PC-3 (cell line): ENCODE measurements at places on chromosomes 11 and 22.
A peak's percentile ranks its signal among the peaks of the same experiment; 100 is the strongest.

DNA sequence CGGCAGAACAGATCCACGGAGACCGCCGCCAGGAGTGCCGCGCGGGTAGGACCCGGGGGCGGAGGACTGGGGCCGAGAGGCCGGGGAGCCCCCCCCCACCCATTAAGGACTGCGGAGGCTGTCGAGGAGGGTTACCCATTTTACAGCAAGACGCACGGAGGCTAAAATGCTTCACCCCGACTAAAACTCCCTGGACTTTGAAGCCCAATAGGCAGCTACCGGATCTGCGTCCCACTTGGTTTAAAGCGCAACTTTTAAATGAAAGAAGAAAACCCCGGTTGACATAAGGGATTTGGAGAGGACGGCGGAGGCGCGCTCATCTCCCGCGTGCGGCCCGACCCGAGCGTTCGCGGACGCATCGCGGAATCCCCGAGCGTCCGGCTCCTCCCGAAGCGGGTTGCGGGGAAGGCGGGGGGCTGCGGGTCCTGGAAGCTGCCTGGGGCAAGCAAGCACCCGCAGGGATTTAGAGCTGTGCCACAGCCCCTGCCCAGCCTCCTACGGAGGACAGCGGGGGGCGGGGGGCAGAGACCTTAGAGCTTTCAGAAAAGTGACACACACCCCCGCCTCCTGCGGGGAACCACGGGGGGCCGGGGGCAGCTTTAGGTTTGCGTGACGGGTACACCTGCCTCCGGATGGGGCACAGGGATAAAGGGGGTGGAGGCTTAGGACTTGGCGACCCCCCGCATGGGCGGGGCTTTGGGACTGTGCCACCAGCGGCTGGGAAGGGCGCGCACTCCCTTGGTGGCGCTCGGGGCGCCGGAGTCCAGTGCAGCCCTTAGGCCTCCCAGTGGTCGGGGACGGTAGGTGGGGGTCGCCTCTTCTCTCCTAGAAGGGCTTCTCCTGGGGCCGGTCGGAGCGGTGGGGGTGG, 760 bp upstream of the CELSR1 start:
- peak overlapping the region; percentile 81 for H3K4me3 ChIP-seq
- no peak overlapping the region; the same call in 1 of the 2 replicates for H3K27ac ChIP-seq
- H3K27me3 ChIP-seq = no peaks in the 10 kb centered on the region
- H3K4me1 ChIP-seq = peaks cover 21% of the 10 kb centered on the region
- no peaks in the 10 kb centered on the region for H3K36me3 ChIP-seq
- peak; percentile 37 for DNase-seq

- no peaks in the 10 kb centered on the region for H3K27me3 ChIP-seq
- peaks cover 64% of the 10 kb centered on the region for H3K4me1 ChIP-seq
- H3K36me3 ChIP-seq = peaks cover 45% of the 10 kb centered on the region
- no peak overlapping the region for H3K4me3 ChIP-seq
- peak overlapping the region; percentile 29; the same call in 1 of the 2 replicates for H3K27ac ChIP-seq
- no peak for DNase-seq
Observed at GRCh38 chr11:35163702-35164496, 24.9 kb downstream of the CD44 start.

GRCh38 chr11:10426475-10426874, 28.6 kb upstream of the AMPD3 start:
- no peaks in the 10 kb centered on the region for H3K36me3 ChIP-seq
- H3K4me3 ChIP-seq = no peak overlapping the region
- H3K27me3 ChIP-seq = no peaks in the 10 kb centered on the region
- no peak overlapping the region for H3K27ac ChIP-seq
- DNase-seq = no peak
- peaks cover 6% of the 10 kb centered on the region; the same call in 1 of the 2 replicates for H3K4me1 ChIP-seq

DNA sequence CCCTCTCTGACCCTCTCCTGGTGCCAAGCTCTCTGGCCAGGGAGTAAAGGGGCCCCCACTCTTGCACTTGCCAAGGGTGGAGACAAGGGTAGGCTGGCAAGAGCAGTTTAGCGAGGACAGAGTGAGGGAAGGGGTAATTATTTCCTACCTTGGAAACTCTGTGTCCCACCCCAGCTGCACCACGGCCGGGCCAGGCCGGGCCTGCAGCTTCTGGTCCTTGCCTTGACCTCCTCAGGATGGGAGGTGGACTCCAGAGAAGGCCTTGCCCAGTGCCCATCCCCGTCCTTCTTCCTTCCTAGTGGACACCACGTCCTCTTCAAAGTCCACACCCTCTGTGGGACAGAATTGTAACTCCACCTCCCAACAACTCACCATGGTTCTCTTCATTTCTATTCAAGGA, 18.4 kb upstream of the OSBPL5 start:
- no peaks in the 10 kb centered on the region for H3K36me3 ChIP-seq
- no peak overlapping the region for H3K4me3 ChIP-seq
- H3K27me3 ChIP-seq = no peaks in the 10 kb centered on the region
- H3K4me1 ChIP-seq = no peaks in the 10 kb centered on the region
- no peak overlapping the region for H3K27ac ChIP-seq

DNA sequence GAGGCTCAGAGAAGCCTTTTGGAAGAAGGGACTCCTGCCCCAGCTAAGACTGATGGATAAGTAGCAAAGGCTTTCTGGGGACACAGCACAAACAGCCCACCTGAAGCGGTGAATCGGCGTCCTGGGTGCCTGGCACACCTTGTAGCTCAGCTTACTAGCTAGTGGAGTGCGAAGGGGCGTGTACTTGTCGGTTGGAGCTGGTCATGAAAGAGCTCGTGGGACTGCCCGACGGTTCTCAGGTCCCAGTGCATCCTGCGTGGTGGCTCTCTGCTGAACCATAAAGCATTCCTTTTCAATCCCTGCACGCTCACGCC, 690 bp upstream of the UVRAG start:
- peak overlapping the region; percentile 81 for H3K4me3 ChIP-seq
- H3K27ac ChIP-seq = peak overlapping the region; percentile 64
- no peaks in the 10 kb centered on the region for H3K27me3 ChIP-seq
- no peaks in the 10 kb centered on the region for H3K36me3 ChIP-seq

GRCh38 chr22:39997939-39998726, 3.4 kb downstream of the FAM83F start:
- no peaks in the 10 kb centered on the region for H3K27me3 ChIP-seq
- H3K36me3 ChIP-seq = no peaks in the 10 kb centered on the region
- no peak overlapping the region for H3K27ac ChIP-seq
- H3K4me3 ChIP-seq = no peak overlapping the region; the same call in 1 of the 2 replicates
- peak; percentile 61 for DNase-seq
- peaks cover 28% of the 10 kb centered on the region for H3K4me1 ChIP-seq

- peaks cover 28% of the 10 kb centered on the region for H3K4me1 ChIP-seq
- no peak for DNase-seq
- H3K36me3 ChIP-seq = no peaks in the 10 kb centered on the region
- H3K27me3 ChIP-seq = no peaks in the 10 kb centered on the region
Observed at GRCh38 chr11:119726585-119727522, 2.1 kb downstream of the NECTIN1 start.

GRCh38 chr22:20430720-20431510, 6.7 kb downstream of the SCARF2 start:
- no peaks in the 10 kb centered on the region for H3K36me3 ChIP-seq
- H3K27me3 ChIP-seq = no peaks in the 10 kb centered on the region
- DNase-seq = peak; percentile 63
- H3K27ac ChIP-seq = no peak overlapping the region

DNA sequence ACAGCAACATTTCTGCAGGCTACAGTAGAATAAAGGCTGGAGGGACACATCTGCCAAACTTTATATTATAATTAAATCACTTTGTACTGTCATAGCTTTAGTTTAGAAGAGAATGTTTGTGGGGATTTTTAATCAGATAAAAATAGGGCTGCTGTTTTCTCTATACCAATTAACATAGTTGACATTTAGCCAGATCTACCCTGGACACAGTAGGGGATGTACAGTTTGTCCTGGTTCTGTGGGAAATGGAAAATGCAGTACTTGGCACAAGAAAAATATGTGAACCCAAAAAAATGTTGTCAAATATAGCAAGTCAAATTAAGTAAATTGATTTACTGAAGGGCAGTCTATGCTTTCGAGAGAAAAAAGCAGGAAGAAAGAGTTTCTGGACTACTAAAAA, 20.8 kb upstream of the PICALM start:
- H3K27ac ChIP-seq = no peak overlapping the region
- DNase-seq = no peak
- no peaks in the 10 kb centered on the region for H3K36me3 ChIP-seq
- no peak overlapping the region for H3K4me3 ChIP-seq
- no peaks in the 10 kb centered on the region for H3K27me3 ChIP-seq
- H3K4me1 ChIP-seq = no peaks in the 10 kb centered on the region

GRCh38 chr11:100887659-100888058, 200.6 kb downstream of the ARHGAP42 start:
- H3K36me3 ChIP-seq = no peaks in the 10 kb centered on the region
- no peak overlapping the region for H3K4me3 ChIP-seq
- H3K27ac ChIP-seq = no peak overlapping the region
- DNase-seq = no peak

GRCh38 chr11:64316672-64317324, 561 bp downstream of the TRMT112 start:
- H3K36me3 ChIP-seq = peaks cover 11% of the 10 kb centered on the region
- DNase-seq = peak; percentile 74
- no peaks in the 10 kb centered on the region for H3K27me3 ChIP-seq
- peak overlapping the region; percentile 94 for H3K27ac ChIP-seq

DNA sequence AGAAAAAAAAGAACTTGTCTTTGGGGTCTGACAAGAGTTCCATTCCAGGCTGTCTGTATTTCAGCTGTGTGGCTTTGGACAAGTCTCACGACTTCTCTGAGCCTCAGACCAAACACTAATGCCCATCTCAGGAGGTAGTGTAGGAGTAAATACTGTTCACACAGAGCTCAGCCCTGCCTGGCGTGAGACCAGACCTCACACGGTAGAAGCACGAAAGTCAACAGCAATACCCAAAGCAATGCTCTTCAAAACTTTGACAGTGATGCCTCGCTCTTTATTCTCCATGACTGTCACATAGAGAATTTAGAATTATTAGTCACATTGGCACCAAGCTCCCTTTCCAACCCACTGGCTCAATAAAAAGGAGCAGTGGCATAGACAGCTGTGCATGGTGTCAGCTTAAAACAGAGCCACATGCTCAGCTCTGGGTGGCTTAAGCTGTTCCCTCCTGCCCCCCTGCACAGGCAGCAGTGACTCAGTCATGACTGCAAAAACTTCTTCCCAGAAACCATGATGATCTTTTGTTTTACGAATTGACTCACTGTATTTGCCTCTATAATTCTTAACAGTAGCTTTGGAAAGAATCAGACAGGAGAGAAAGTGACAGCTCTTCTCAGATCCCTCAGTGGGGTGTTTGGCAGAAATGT, 74.0 kb upstream of the PHF21B start:
- H3K4me3 ChIP-seq = no peak overlapping the region
- H3K27me3 ChIP-seq = no peaks in the 10 kb centered on the region
- H3K36me3 ChIP-seq = no peaks in the 10 kb centered on the region
- DNase-seq = peak; percentile 76
- H3K27ac ChIP-seq = peak overlapping the region; percentile 51

DNA sequence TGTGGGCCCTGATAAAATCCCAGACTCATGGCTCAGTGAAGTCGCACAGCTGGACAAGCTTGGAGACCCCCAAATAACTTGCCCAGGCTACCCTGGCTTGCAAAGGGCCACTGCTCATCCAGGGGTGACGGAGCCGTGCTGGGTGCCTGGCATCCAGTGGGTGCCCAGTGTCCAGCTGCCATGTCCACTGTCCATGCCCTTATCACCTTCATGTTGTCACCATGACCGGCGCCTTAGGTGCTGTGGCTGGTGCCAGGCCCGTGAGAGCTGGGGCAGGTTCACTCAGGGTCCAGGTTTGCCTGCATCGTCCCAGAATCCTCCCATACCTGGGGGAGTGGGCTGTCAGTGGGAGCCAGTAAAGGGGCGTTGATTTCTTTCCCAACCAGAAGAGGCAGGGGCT, 57.4 kb downstream of the LRP5 start:
- H3K4me3 ChIP-seq = no peak overlapping the region
- H3K27ac ChIP-seq = no peak overlapping the region
- no peaks in the 10 kb centered on the region for H3K27me3 ChIP-seq
- DNase-seq = no peak
- H3K36me3 ChIP-seq = peaks cover 24% of the 10 kb centered on the region

DNA sequence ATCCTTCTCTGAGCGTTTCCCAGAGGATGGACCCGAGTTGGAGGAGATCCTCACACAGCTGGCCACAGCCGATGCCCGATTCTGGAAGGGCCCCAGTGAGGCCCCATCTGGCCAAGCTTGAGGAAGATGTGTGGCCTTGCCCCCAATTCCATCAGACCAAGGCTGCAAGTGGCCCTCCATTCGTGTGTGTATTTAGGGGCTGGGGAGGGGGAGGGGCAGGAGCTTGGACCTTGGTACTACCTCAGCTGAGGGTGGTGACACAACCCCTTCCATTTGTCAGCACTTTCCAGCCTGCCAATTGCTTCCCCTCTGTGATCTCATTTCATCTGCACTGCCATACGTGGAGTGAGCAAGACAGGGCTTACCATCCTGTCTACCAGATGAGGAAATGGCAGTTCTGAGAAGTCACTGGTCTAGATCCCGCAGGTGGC, 1.3 kb upstream of the BBS1 start:
- no peak overlapping the region for H3K4me3 ChIP-seq
- H3K27me3 ChIP-seq = no peaks in the 10 kb centered on the region
- H3K4me1 ChIP-seq = peaks cover 10% of the 10 kb centered on the region

DNA sequence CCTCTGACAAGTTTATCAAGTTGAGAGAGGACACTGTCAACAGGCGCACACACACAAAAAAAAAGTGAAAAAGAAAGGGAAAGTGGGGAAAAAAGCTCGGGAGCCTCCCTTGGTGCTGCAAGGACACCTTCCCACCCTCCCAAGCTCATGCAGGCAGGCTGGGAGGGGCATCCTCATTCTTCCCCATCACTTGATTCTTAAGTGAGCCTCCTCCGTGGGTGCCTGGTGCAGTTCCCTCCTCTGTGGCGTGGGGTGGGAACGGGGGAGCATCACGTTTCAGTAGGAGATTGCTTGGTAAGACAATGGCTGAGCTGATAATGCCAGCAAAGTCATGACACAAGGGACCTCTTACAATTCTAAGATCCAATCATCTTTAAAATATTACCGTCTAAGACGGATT, 108.8 kb downstream of the NXPE2 start:
- H3K27me3 ChIP-seq = peaks cover 15% of the 10 kb centered on the region
- no peak overlapping the region for H3K4me3 ChIP-seq
- H3K36me3 ChIP-seq = no peaks in the 10 kb centered on the region
- no peak for DNase-seq
- no peak overlapping the region for H3K27ac ChIP-seq

- no peak overlapping the region for H3K4me3 ChIP-seq
- no peak for DNase-seq
- H3K27ac ChIP-seq = no peak overlapping the region
- no peaks in the 10 kb centered on the region for H3K36me3 ChIP-seq
Observed at GRCh38 chr22:28761449-28761755, 11.1 kb upstream of the CCDC117 start.

- H3K36me3 ChIP-seq = peaks cover 3% of the 10 kb centered on the region; the same call in 1 of the 2 replicates
- peaks cover 53% of the 10 kb centered on the region for H3K4me1 ChIP-seq
- no peak for DNase-seq
- no peak overlapping the region for H3K4me3 ChIP-seq
- H3K27ac ChIP-seq = no peak overlapping the region
Observed at GRCh38 chr11:86636275-86636674, 36.1 kb downstream of the ME3 start.

- H3K27ac ChIP-seq = no peak overlapping the region
- H3K36me3 ChIP-seq = no peaks in the 10 kb centered on the region
- no peak overlapping the region for H3K4me3 ChIP-seq
- peak; percentile 14 for DNase-seq
- no peaks in the 10 kb centered on the region for H3K4me1 ChIP-seq
Observed at GRCh38 chr22:50599816-50600455, 657 bp upstream of the MAPK8IP2 start.
